ENCODE measurements at places on chromosomes 3 and 15.

DNA sequence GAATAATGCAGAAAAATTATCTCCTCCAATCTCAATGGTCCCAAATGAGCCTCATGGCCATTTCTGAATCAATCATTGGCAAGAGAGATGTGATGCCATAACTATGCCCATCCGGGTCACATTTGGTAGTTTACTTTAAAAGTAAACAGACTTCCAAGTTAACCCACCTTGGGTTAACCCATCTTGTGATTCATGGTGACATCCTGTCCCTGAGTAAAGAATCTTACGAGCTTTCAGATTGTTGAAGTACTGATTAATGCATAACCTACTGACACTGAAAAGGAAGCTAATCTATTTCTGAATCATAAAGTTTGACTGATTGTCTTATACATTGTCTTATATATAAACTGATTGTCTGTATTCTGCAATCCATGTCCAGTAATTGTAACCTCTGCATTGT is 467.2 kb upstream of the AGTR1 start:
- DNase-seq = no peak

DNA sequence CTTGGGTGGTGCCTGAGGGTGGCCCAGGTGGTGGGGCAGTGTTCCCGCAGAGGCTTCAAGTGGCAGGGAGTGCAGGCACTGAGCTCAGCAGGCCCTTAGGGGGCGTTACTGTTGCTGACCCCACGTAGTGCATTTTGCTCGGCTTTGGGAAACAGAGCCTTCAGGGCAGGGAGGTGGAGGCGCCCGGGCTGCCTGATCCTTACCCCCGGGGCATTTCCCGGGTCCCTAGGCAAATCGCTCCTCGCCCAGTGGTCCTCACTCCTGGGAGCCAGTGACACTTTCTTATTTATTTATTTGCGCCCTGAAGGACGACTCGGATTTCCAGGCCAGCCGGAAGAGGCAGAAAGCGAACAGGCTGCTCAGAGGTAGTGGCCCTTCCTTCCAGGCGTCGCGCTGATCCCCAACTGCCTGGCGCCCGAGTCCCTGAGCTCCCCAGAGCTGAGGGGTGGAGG is 10.1 kb upstream of the FOXB1 start:
- no peak for DNase-seq

- DNase-seq = no peak
Observed at GRCh38 chr3:108099244-108099643, 8.4 kb upstream of the CD47 start.

DNA sequence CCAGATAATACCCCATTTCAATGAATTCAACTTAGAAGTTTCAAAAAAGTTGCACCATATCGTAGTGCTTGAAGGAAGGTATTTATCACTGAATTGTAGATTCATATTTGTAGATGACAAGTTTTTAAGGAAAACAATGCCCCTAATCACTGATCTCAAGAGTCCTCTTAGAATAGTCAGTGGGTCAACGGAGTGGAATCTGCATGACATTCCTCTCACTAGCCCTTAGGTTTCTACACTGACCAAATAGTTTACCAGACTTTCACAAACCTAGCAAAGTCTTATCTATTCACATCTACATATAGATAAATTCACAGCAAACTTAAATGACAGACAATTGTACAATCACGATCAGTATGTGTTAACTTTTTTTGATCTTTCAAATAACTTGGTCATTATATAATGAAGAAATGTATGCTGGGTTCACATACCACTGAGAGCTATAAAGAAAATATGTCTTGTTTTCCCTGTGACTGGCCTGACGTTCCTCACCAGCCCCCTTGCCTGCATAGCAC is 35.7 kb upstream of the PHLDB2 start:
- no peak for DNase-seq

DNA sequence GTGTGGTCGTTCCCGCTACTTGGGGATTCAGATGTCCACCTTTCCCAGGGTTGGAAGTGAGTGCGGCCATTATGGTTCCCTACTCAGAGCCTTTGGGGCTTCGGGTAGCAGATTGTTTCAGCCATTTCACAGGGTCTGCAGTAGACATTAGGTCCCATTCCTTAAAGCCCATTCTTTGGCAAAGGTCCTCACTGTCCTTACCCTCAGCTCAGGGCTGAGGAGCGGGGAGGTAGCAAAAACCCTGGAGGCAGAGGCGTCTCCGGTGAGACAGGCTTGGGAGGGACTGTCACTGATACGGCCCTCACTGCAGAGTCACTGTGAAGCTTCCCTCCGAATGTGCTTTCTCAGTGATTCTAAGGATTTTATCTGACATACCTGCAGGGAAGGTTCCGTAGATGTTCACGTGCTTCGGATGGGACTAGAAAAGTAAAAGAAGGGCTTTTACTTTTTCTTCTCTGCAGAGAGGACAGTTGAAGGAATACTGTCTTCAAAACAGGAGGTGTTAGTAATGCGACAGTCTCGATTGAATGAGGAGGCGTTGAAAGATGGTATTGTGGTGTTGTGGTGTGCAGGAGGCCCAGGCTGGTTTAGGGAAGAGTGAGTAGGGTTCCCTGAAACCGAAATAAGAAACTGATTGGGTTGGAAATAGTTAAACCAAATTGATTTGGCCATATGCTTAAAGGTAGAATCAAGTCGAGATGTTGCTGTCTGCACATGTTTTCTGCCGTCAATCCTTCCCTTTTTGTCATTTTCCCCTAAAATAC is 630 bp downstream of the ATP6V1A start:
- DNase-seq = no peak

DNA sequence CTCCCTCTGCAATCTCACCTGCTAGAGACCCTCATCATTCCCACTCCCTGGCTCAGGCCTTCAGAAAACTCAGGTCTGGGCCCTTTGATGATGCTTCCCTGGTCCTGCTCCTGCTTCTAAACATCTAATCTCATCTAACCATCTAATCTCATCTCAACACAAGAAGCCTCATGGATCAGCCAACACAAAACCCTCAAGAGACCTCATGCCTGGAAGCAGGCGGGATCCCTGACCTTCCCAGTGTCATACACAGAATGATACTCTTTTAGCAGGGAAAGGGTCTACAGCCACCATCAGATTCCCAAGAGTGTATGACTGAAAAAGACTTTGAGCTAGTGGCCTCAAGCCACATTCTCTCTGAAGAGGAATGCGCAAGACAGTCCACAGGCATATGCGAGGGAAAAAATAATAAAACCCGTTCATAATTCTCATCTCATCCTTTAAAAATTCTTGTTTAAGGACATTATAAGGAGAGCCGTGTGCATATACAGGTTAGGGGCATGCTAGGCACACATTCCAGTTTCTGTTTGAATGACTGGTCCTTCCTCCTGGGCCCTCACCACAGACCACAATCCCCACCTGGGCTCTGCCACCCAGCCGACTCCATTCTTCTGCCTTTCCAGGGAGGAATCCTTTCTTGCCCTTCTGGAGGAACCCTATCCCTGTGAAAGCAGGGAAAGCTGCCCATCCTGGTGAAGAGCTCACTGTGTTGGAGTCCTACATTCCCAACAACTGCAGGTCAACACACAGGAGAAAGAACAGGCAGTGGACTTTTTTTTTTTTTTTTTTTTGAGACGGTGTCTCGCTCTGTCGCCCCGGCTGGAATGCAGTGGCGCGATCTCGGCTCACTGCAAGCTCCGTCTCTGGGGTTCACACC is 2.2 kb downstream of the ZXDC start:
- no peak for DNase-seq

DNA sequence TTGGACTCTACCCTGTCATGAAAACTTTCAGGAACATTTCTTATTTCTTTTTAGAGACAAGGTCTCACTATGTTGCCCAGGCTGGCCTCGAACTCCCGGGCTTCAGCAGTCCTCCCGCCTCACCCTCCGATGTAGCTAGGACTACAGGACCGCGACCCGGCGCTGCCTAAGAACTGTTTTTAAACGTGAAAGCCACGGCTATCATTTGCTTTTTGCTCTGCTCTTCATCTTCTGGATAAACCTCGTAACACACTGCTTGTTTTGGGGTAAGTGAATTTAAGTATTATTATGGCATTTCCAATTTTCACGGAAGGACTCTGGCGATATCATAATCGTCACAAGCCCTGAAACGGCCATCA is 14.3 kb upstream of the CCNL1 start:
- no peak for DNase-seq

DNA sequence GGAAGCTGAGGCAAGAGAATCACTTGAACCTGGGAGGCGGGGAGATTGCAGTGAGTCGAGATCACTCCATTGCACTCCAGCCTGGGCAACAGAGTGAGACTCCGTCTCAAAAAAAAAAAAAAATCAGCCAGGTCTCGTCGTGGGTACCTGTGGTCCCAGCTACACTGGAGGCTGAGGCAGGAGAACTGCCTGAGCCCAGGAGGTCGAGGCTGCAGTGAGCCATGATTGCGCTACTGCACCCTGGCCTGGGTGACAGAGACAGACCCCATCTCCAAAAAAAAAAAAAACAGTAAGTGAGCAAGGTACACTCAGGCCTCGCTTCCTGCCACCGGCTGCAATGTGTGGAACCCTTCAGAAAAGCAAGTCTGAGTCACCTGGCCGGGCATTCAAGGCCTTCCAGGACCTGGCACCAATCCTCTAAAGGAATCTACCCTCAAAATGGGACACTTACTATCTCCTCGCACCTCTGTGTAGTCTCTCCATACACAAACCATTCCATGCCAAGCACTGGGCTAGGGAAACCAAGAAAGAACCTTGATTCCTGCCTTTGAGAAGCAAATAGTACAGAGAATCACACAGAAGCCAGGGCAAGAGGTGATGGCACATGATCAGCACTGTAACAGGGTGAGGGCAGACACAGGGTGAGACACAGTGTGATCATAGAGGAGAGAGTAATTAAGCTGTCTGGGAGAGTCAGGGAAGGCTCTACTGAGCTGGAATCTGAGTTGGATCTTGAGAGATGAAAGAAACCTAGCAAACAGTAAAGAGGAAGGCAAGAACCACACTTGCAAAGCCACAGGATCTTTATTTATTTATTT is 9.7 kb downstream of the SCAMP2 start:
- DNase-seq = no peak

- no peak for DNase-seq
Observed at GRCh38 chr15:67066041-67066958, 898 bp downstream of the SMAD3 start.

DNA sequence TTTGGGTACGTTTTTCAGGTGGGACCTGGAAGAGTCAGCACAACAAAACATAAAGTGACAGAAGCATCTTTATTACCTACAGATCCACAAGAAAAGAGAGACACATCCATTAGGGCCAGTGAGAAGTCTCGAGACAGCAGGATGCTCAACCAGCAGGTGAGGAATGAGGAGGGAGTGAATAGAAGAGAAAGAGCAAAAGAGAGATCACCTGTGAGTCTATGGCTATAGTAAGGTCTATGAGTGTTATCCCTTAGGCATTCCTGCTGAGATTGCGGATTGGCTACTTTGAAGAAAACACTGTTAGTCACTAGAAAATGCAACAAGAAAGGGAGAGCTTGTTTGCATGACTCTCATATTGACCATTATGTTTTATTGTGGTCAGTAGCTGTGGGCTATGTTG is 1556.2 kb upstream of the GBE1 start:
- no peak for DNase-seq

GRCh38 chr3:2958551-2958950 is 151.6 kb downstream of the IL5RA start:
- no peak for DNase-seq

GRCh38 chr3:103134023-103134724 is 699.4 kb downstream of the ZPLD1 start:
- no peak for DNase-seq

DNA sequence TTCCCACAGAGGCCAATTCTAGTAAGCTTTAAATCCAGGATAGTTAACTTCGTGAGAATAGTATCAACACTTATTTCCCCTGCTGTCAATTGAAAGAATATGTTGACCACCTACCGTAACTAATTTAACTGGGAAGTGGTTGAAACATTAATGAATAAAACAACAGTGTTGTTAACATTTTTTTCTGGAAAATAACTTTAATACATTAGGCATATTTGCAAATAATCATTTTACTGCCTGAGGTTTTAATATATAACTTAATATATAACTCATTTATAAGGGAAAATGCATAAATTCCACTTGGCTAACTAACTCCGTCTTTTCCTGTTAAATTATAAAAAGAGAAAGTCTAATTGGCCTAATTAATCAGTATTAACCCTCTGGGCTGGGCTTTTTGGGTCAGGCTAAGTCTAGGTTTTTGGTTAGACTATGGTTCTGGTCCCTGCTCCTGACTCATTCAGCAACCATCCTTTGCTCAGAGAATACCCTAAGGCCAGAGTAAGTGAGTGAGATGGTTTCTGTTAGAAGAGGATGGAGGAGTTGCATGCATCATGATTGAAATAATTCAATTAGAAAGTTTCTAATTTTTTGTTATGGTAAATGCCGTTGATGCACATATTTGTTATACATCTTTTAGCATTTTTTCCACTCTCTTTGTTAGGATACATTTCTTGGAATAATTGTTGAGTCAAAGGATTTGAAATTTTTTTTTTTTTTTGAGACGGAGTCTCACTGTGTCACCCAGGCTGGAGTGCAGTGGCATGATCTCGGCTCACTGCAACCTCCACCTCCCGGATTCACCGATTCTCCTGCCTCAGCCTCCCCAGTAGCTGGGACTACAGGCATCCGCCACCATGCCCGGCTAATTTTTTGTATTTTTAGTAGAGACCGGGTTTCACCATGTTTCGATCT is 10.8 kb upstream of the SKIL start:
- DNase-seq = no peak

GRCh38 chr15:23853286-23853685 is 166.2 kb upstream of the NDN start:
- DNase-seq = no peak

DNA sequence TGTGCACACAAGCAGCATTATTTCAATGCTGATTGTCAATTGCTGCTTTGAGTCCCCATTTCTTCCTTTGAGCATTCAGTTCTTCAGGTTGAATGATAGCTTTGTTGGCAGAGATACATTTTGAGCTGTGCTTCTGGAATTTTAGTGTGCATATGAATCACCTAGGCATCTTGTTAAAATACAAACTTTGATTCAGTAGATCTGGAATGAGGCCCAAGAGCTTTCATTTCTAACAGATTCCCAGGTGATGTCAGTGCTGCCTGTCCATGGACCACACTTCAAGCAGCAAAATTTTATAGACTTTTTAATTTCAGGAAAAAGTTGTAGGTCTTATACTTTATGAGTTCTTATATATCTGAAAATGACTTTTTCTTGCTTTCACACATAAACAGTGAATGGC is 131.1 kb downstream of the ADAMTSL3 start:
- no peak for DNase-seq

DNA sequence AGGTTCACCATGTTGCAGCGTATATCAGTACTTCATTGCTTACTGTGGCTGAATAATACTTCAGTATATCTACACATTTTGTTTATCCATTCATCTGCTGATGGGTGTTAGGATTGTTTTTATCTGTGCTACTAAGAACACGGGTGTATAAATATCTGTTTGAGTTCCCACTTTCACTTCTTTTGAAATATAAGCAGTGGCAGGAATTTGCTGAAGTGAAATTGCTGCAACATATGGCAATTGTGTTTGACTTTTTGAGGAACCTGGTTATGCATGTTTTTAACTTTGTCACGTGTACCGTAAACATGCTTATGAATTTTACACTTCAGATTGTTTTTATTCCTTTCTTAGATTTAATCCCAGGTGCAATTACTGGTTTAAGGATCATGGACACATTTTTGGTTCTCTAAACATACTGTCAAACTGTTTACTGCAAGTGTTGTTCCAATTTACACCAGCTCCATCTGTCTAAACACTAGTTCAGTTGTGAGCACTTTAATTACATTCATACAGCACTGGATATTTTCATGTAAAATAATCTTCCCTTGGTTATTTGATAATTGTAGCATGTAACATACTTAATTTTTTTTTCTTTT is 23.1 kb downstream of the TRAK1 start:
- no peak for DNase-seq

All from stimulated activated CD8-positive, alpha-beta memory T cell treated with anti-CD3 and anti-CD28 coated beads, Interleukin-7, amount 100 ng/mL, for 1 hour (primary cell).